ENCODE measurements at places on chromosomes 3 and 15.

GRCh38 chr3:171284308-171285075 lies 175.7 kb downstream of the TNIK start:
- DNase-seq, result no peak

DNA sequence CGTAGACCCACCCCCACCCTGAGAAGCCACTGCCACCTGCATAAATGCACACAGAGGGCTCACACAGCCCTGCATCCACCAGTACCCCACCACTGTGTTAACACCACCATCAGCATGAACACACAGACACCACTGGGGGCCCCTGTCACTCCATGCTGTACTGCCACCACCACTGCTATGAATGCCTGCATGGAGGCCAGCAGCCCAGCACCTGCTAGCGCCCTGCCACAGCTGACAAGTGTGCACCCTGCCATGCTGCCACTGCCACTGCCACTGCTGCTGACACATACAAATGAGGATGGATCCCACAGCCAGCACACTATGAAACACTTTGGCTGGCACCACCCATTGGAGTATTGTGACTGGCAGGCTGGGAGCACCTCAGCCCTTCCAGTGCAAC lies 361.0 kb downstream of the TAFA4 start:
- no peak for DNase-seq

GRCh38 chr3:79326642-79327041 lies 441.2 kb downstream of the ROBO1 start:
- DNase-seq, result no peak

DNA sequence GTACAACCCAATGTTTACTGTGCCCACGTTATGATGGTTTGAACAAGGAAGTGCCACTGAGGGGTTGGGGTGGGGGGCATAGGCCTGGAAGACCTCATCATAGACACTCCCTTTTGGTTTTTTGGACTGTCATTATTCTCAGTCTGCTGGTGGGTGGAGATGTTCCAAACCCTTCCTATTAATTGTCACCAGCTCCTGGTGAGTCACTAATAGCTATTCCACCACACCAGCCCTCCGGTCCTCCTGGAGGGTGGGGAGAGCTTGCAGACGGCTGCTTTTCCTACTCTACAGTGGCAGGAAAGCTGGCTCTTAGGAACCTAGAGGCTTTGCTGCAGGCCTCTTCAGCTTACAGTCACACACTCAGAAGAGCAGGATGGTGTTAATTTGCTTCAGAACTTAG lies 9.0 kb upstream of the COPG1 start:
- DNase-seq, result no peak

- DNase-seq, result no peak
These were observed 25.9 kb upstream of the PLXNA1 start for GRCh38 chr3:126956866-126957650.

DNA sequence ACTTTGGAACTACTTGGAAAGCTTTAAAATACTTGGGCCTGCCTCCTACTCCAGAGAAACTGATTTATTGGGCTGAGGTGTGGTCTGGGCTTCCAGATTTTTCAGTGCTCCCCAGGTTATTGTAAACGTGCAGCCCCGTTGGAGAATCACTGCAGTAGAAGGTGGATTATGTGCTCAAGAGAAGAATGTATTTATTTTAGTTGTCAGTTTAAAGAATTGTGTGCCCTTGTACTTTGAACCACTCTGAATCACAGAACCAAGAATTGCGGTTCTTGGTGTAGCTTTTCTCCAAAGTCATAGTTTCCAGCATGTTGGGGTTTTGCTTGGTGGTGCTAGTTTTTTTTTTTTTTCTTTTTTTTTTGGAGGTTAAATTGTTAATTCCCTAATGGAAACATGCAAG lies 1.6 kb downstream of the TATDN2 start:
- no peak for DNase-seq

DNA sequence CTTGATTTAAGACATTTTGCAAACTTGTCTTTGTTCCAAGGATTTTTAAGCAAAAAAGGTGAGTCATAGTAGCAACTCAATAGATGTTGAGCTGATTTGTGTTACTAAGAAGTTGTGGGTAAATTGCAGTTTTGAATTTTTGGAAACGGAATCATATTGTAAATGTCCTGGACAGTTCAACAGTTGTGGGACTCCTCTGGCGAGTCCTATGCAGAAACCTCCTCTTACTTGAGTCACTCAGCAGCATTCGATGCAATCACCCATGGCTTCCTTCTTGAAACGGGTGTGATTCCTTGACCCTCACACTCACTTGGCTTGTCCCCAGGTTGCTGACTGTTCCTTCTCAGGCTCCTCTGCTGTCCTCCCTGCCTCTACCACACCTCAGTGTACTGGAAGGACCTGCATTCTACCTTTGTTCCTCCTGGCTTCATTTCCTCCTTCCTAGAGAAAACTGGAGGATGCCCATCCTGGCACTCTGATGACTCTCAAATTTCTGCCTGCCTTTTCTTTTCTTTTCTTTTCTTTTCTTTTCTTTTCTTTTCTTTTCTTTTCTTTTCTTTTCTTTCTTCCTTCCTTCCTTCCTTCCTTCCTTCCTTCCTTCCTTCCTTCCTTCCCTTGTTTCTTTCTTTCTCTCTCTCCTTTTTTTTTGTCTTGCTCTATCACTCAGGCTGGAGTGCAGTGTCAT lies 52.8 kb upstream of the DGKG start:
- no peak for DNase-seq

- DNase-seq, result no peak
These were observed 660 bp downstream of the NECTIN3 start for GRCh38 chr3:111072031-111072921.

DNA sequence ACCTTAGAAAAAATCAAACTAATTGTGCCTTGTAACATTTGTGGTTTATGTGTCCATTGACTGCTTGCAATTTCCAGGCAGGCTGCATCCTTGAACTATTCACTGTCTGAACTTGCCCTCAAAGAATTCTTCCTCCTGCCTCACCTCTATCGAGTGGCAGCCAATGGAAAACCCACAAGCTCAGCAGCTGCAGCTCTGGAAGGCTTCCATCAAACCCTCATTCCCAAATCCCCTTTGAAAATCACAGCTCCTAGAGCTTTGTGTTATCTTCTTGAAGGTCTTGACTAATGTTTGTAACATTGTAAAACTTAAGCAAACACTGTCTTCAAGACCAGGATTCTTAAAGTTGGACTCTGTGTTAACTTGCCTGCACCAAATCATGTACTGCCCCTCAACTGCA lies 81.1 kb downstream of the FILIP1L start:
- DNase-seq, result no peak

GRCh38 chr3:151174351-151174750 lies 28.7 kb downstream of the GPR171 start:
- DNase-seq, result no peak

- DNase-seq, result no peak
These were observed 71.0 kb upstream of the PRR23E start for GRCh38 chr3:127121885-127122284.

DNA sequence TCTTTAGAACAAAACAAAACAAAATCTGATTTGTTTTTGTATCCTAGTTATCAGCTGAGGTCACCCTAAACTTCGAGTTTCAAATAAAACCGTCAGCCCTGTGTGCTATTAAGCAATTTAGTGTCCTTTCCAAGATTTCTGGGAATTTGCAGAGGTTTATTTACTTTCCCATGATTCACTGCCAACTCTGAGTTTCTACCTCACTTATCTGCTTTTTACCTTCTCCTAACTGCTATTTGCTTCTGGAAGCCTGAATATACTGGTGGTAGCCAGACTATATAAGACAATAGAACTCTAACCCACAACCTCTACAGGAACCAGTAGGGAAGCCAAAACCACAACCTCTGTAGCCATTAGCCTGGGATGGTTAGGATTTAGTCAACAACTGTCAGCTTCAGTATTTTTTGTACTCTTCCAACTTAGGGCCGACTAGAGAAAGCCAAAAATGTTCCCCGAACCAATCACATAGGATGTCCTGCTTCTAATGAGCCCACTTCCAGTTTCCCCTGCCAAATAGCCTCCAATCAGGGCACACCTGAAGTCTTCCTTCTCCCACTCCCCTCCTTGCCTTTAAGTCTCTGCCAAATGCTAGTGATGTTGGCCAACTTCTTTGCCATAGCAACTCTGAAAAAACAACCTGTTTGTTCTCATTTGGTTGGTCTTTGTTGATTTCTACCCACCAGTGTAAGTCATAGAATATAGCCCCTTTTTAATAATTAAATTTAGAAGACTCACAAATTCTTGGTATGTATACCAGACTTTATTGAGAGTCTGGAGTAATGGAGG lies 273.1 kb downstream of the ULK4 start:
- DNase-seq, result no peak

DNA sequence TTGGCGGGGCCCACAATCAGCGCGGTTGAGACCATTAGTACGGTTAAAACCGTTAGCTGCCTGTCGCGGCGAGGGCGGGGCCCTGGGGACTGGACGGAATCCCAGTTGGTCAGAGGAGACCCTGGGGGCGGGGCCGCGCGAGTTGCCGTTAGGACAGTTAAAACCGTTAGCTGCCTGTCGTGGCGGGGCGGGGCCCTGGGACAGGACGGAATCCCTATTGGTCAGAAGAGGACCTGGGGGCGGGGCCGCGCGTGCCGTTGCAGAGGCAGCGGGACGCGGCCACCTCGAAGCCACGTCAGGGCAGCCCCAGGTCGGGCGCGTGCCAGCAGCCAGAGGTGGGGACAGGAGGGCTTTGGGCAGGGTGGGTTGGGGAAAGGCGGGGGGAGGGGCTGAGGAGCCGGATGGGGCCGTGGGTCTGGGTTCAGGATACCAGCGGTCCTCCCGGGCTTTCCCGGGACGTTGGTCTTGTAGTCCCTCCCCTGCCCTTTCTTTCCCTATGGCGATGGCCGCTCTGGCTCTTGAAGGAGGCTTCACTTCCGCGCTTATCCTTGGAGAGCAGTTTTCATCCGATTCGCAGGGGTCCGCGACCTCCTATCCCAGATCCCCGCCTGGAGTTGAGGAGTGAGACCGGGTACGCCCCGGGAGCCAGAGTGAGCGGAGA lies 28.0 kb downstream of the KLHDC8B start:
- no peak for DNase-seq

GRCh38 chr3:19202303-19202702 lies 54.0 kb downstream of the KCNH8 start:
- DNase-seq, result no peak

DNA sequence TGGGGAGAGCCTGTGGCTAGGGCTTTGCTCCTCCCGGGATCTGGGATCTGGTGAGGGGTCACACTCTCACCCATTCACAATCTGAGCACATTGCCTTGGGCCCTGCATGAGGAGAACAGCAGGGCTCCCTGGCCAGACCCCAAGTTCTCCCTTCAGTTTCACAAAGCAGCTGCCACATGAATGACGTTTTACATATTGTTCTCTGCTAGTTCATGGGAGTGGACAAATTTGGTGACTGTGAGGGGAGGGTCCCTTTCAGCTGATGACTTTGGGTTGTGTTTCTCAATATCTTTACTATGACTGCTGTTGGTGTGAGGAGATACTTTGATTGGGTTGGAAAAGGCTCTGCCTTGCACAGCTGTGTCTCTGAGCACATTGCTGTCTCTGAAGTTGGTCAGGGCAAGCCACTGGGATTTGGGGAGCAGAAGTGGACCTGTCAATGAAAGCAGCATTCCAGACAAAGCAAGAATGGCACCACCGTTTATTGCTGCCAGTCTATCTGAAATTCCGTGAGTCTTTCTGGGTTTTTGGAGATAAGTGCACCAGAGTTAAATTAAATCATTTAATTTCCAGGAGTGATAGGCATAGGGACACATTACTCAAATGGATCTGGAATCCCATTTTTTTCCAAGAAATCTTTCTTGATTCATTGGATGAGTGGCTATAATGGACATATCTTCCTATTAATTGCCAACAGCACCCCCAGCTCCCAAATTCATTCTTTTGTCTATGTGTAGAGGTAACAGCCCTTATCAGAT lies 10.3 kb downstream of the TIMP4 start:
- DNase-seq, result no peak

DNA sequence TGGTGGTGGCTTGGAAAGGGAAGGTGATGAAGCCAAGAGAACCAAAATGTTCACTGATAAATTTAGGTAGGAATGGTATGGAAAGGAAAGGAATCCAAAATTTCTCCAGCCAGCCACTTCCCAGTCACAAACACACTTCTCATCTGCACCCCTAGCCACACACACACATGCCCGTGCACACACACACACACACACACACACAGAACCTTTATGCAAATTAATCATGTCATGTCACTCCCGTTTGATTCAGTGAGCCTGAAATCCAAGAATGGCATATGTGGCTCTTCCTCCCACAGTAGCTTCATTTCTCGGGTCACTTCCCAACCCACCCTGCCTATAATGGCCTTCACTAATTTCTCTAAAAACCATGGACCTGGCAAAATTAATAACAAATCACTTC lies 3.1 kb upstream of the HLTF start:
- no peak for DNase-seq

DNA sequence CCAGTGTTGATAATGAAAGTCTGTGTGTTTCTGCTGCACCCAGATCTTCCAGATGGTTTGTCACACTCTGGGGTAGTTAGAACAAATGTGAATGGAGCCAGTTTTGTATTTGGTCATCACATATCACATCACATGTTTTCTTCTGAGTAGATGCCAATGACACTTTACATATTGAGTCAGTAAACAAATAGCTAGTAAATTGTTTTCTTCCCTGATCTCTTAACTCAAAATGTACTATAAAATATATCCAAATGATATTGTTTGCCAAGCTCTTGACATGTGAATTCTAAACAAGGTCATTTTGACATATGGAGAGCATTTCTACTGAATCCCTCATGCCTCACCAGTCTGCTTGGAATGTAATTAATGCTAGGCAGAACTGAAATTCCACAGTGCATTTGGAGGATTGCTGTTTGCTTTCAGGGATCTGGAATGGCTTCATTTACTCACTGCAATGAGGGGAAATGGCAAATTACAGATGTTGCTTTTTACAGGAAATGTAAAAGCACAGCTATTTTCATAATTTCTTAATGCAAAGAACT lies 45.0 kb downstream of the PDHB start:
- DNase-seq, result no peak

DNA sequence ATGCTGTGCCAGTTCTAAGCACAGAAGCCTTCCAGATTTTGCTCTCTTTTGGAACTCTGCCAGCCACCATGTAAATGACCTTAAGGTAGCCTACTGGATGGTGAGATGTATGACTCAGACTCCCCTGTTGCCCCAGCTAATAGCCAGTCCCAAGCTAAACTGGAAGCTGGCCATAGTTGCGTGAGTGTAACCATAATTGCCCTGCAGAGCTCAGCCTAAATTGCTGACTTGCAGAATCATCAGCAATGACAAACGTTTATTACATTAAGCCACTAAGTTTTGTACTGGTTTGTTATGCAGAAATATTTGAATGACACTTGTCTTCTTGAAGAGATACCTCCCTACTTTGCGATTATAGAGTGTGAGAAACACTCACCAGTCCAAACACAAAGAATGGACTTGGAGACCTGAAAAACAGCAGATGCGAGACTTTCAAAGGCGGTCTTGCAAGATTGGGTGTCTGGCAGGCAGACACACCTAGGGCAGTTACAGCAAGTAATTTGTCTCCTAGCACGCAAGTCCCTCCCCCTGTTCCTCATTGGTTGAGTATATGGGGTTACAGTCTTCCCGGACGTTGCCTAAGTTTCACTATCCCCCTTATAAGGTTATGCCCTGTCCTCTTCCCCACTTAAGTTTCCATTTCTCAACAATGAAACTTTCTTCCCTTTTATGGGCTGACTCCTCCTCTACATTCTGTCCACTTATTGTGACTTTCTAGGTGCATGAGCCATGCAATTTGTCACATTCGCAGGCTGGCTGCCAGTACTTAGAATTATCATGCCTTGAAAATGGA lies 83.6 kb upstream of the XCR1 start:
- DNase-seq, result no peak

Data from stimulated activated CD8-positive, alpha-beta memory T cell treated with anti-CD3 and anti-CD28 coated beads, Interleukin-4, amount 100 ng/mL, for 4 hours (primary cell).